Pulmonary artery endothelial cell (primary cell): ENCODE measurements at places on chromosomes 6 and 20. TPM values are rescaled to one million over a fixed set of nuclear protein-coding genes. Genes with fewer than 3 reads are reported as not detected.

AVP gene
- total RNA-seq, result not detected in 2 replicates

DNA sequence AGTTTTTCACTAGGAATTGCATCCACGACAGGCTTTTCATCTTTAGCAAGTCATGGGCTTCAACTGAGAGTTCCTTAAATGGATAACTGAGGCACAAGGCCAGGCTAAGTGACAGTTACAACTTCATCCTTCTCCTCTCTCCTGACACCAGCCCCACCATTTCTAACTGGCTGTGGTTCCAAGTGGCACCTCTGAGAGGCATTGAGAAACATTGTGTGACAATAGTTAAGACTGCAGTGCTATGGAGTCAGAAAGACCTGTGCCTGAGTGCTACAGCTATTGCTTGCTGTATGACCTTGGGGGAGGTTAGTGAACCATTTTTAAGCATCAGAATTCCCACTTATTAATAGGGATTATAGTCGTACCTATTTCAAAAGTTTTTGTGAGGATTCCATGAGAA is 26.2 kb upstream of the MLIP start:
- no peak for DNase-seq

PAK5 gene
- total RNA-seq, result not detected in 2 replicates

CRISP2 gene
- total RNA-seq, result not detected in 2 replicates
